ENCODE measurements at places on chromosomes 4 and X. TPM values are rescaled to one million over a fixed set of nuclear protein-coding genes. Genes with fewer than 3 reads are reported as not detected.
A peak's percentile ranks its signal among the peaks of the same experiment; 100 is the strongest.

The AFP gene
- total RNA-seq: not detected

DNA sequence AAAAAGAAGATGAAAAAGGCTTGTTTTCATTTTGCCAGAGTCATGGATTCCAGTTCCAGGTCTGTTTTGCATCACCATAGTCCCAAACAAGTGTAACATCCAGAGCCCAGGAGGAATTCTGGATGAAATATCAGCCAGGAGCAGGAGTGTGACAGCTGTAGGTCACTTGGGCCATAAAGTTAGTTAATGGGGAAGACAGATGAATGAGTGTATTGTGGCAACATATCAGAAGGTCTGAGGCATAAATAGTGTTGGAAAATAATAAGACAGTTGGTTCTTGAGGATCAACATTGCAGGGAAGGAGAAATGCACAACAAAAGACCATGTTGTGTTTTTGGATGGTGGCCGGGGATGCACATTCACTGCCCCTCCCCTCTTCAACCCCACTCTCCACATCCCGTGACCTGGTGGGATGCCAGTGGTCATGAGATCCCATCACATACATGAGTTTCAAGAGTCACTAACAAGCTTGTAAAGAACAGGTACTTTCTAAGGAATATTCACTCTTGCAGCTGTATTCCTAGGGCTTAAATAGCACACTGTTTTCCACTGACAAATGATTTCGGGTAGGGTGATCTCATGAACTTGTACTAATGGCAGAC, 83.1 kb upstream of the IGFBP7 start:
- DNase-seq: no peak

The EDNRA gene
- not detected for total RNA-seq

The HS3ST1 gene
- not detected for total RNA-seq

DNA sequence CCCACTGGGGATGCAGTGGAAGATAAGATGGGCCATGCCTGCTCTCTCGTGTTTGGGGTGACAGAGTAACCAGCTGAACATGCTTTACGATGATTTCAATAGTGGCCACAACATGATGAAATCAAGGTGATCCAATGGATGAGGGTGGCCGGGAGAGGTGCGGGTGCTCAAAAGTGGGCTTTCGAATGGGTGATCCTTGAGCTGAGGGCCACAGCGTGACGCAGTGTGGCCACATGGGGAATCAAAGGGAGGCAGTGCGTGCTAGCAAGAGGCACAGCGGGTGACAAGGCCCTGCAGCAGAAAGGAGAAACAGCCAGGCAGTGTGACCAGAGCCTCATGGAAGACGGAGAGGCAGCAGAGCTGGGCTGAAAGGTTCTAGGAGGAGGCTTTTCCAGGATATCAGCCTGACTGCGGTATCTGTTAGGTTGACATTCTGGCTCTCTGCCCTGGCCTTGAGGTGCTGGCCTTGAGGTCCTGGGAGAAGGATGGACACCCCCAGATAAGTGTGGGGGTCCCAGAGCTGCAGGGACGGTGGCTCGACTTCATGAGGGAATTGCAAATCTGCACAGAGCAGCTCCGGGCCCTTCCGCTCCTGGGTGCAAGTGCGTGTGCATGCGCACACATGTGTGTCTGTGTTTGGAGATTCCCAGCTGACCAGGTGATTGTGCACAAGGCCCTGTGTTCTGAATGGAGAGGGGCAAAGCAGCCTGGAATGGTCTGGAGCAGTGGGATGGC, 38.0 kb upstream of the GPR78 start:
- DNase-seq: no peak

DNA sequence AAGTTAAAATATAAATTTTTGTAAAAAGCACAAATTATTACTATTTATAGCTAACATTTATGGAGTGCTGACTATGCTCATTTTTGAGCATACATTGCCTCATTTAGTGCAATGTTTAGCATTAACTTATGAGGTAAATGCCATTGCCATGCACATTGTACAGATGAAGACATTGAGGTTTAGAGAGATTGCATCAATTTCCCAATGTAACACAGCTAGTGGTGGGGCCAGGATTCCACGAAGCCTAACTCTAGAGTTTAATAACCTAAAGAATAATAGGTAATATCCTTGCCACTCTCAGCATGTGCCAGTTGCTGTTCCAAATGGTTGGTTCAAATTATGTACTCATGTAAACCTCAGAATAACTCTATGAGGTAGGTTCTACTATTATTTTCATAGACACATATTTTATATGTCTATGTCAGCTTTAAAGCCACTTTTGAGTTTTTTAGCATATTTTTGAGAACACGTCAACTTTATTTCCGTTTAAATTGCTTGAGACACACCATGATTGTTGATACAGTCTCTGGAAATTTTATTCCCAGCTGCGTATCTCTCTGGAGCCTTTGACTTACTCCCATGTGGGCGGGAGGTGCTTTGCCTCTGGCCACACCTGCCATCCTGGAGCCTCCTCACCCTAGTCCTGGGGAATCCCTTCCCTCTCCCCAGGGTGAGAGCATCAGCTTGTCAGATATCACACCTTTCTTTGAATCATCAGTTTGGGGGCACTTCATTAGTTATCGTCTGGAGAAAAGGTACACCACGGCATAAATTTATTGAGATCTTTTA, 10.8 kb upstream of the ADH1A start:
- DNase-seq: no peak

DNA sequence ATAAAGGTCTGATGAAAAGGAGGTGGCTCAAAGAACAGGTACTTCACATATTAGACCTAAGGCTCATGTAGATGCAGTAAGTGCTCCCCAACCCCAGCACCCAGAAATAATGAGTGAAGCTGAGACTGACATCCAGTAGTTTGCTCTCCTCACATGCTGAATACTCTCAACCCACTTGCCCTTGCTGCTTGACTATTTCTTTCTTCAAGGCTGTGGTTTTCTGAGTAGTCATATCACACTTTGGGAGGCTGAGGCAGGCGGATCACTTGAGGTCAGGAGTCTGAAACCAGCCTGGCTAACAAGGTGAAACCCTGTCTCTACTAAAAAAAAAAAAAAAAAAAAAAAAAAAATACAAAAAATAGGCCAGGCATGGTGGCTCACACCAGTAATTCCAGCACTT, 51.5 kb upstream of the PRPS1 start:
- DNase-seq: no peak

DNA sequence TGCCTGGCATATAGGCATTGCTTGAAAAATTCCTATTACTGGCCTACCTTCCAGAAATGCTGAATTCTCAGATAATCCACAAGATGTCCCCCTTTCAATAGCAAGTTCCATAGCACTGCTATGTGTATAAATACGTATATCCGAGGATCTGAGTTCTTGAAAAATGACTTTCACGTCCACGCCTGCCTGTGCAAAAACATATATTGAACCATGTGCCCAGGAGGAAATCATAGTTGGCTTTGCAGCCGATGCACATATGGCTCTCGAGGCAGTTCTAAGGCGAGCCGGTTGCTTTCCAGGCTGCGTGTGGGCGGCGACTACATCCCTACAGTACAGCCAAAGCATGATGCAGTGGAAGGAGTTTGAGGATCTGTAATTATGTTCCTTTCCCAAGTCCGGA, 55.4 kb upstream of the ESX1 start:
- no peak for DNase-seq

GRCh38 chr4:97215409-97215941, 927.8 kb downstream of the STPG2 start:
- no peak for DNase-seq

GRCh38 chrX:809081-809480, 178.5 kb downstream of the SHOX start:
- no peak for DNase-seq

The PHKA2 gene
- 31.4 TPM for total RNA-seq

DNA sequence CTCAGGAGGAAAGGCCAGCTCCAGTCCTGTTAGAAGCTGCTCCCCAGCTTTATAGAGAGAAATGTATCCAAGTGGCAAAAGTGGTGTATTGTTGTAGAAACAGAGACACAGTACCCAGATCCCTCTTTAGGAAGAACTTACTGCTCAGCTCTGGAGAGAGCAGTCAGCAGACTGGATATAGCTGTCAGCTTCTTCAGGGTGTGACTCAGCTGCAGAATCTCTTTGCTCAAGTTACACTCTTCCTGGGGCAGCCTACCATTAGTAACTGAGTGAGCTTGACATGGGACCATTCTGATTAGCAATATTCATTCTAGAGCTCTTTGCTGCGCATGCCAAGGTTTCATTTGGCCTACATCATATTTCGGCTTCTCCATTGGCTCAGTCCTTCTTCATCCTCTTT, 40.5 kb downstream of the ATP1B4 start:
- no peak for DNase-seq

DNA sequence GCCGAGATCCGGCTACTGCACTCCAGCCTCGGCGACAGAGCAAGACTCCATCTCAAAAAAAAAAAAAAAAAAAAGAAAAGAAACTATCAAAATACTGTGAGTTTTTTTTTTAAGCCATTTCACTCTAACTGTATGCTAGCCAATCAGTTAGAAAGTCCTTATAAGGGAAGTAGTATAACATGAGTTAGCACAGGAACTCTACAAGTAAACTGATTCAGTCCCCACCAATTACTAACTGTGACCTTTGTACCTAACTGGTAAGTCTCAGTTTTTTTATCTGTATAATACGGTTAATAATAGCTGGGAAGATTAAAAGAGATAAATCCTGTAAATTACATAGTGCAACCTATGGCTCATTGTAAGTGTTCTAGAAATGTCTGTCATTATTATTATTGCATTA, 35.1 kb upstream of the BRS3 start:
- DNase-seq: no peak

DNA sequence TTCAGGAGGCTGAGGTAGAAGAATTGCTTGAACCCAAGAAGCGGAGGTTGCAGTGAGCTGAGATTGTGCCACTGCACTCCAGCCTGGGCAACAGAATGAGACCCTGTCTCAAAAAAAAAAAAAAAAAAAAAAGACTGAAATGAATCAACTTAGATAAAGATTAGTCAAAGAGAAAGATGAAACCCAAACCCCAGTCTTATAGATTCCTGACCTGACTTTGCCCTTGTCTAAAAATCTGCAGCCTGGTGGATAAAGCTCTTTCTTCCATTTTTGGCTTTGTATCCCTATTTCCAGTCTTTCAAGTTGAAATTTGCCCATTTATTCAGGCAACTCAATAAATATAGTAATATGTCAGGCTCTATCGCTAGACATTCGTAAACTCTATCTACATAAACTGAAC, 39.3 kb upstream of the SPINK2 start:
- DNase-seq: no peak

GRCh38 chr4:167014944-167015343, 219.3 kb downstream of the SPOCK3 start:
- no peak for DNase-seq

The DDX53 gene
- total RNA-seq: not detected

GRCh38 chr4:1318488-1319213, 28.4 kb upstream of the UVSSA start:
- no peak for DNase-seq

The TMEM271 gene
- total RNA-seq: not detected

DNA sequence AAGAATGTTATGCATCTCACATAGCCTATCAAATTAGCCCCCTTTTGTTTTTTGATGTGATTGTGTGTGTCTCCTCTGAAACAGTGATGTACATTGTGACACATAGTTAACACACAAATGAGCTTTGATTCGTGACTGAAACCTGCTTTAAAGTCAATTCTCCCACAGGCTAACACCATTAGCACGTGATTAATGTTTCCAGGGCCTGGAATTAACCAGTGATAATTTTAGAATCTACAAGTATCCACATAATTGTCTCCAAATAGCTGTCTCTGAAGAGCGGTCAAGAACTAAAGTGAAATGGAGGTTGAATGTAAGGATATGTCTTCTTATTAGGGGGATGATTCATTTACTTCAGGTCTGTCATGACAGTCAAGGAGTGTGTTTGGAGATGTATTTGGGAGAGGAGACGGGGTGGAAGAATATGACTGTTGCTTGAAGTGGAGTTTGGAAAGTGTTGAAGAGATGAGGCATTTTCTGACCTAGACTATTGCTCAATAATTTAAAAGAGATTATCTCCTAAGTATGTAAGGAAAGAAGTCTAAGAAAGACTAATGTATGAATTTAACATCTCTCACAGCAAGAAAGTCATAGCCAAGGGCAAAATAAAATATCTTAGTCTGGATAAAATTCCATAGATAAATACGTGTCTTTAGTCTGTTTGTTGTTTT, 13.7 kb upstream of the RASGEF1B start:
- DNase-seq: no peak

- no peak for DNase-seq
Observed at GRCh38 chrX:113726898-113727297, 857.0 kb upstream of the HTR2C start.

- DNase-seq: no peak
Observed at GRCh38 chrX:10203617-10204016, 46.8 kb downstream of the CLCN4 start.

GRCh38 chrX:74925225-74926088, at the start of gene NEXMIF:
Gene NEXMIF, minus strand, starts transcription at chrX:74925452.
- peak; percentile 42 for DNase-seq
